NCI-H748 treated with DMSO at 0.1 percent for 48 hours (cell line): ENCODE measurements at places on chromosomes 16 and 17.

- no peak for DNase-seq
Measured at GRCh38 chr17:58702045-58702476, 9.7 kb downstream of the RAD51C start.

- no peak for DNase-seq
Measured at GRCh38 chr16:17988839-17989238, 347.7 kb downstream of the NPIPA8 start.

GRCh38 chr16:54342966-54343365 lies 56.4 kb upstream of the IRX3 start:
- no peak for DNase-seq

DNA sequence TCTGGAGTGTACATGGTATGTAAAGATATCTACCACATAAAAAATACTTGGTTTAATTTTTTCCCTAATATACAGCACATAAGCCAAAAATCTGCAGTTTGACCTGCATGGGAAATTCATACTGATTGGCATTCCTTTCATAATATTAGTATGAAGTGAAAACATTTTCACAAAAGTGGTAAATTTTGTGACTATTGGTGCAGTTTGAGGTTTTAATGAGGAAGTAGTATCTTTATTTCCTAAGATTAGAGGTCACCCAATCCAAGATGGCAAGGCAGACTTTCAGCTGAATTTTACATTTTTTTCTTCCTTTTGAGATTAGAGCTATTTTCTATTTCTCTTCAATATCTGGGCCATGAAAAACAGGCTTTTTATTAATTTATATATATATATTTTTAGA lies 21.2 kb downstream of the METTL9 start:
- DNase-seq, result no peak
